NCI-H1436 treated with DMSO at 0.1 percent for 48 hours (cell line): ENCODE measurements at places on chromosomes 1 and 21.

DNA sequence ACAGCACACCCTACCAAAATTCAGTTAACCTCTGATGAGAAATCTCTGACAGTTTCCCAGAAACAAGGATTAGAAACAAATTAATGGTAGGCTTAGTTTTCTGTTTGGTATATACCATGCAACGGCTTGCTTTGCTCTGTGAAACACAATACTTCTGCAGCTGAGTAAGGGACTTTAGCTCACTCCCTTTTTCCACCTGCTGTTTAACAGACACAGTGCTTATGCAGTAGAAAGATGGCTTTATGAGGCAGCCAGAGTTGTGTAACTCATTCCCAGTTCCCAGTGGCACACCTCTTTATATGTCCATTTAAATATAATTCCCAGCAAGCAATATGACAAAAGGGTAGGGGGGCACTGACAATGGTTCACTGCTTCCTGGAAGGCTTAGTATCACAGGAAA, 124.0 kb downstream of the PIGK start:
- DNase-seq, result no peak

DNA sequence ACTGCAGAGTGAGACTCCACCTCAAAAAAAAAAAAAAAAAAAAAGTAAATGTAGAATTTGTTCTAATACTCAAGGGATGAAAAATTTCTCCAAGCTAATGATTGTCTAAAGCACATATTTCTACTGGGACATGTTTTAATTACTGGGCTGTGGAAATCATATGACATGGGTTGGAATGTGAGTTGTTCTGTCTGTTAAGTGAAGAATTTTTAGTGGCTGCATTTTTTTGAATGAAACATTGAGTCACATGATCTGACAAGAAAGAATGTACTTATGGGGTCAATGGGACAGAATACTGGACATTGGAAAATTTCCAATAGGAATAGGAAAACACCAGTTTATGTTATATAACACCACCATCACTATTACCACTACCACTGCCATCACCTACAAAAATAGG, 123.8 kb upstream of the IVNS1ABP start:
- DNase-seq, result no peak

GRCh38 chr21:42187976-42188653, 30.8 kb upstream of the ABCG1 start:
- DNase-seq, result no peak

GRCh38 chr1:191453487-191453886, 704.8 kb upstream of the RGS18 start:
- DNase-seq, result no peak

DNA sequence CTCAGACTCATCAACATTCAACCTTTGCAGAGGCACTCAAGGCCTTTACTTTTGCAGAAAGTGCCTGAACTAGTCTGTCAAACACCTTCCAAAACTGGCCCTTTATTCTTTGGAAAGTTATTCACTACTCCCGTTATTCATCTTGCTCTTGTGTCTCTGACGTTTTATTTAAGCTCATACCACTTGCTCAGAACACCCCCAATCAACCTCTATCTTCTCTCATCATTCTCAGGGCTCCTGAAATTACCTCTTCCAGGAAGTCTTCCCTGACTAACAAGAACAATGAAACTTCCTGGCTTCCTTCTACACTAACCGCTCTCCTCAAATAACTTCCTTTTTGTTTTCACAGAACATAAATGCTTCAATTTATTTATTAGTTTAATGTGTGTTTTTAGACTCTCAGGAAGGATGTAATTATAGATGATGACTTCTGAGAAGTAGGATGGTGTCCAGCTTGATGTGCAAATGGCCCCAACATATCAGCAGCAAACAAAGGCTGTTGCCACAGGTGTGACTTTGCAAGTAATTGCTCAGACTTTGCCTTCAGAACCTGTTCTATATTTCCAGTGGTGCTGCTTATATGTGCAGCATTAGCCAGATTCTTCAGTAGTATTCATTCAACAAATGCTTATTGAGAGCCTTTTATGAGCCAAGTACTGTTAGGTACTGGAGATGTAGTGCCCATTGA, 22.8 kb upstream of the BATF3 start:
- no peak for DNase-seq

DNA sequence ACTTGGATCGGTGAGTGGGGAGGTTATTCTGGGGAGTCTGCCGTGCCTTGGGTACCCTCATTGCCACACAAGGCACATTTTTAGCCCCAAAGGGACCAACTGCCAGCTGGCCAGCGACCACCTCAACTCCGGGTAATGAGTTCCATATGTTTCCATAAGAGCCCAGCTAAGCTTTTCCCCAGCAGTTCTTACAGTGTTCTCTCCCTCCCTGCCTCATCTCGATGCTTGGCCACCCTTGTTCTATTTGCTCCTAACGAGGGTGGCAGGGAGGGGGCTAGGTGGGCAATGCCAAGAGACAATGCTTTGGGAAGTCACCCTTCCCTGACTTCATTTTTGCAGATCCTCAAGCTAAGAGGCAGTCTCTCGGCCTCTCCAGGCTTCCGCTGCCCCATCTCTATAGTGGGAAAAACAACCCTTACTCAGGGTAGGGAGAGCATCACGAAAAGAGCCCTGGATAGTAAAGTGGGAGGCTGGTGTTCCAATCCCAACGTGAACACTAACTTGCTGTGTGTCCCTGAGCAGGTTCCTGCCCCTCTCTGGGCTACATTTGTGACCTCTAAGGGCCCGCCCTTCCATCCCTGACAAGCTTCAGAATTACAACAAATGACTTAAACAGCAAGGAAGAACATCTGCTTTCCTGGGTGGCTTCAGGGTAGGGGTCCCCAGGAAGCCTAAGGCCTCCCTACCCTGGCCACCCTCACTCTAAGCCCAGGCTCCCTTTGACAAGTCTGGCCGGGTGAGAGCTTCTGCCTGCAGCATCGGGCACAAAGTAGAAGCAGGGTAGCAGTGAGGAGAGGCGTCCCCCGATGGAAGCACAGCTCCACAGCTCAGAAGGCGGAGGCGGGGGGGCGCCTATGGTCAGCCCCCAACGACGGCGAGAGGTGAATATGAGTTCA, 5.8 kb downstream of the ID3 start:
- no peak for DNase-seq

DNA sequence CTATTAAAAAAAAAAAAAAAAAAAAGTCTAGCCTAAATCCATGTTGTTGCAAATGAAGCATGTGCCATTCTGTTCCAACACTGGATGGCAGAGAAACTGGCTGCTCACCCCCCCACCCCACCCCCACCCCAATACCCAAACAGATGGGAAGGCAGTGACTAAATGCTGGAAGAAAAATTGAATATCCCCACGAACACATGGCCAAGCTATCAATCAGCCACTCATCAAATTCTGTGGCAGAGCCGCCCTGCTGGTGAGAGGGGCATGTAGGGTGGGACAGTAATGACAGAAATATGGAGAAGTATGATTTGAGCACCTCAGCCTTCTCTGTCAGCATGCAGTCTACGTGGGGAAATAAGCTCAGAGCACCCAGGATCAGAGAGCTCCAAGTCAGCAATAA, 34.1 kb downstream of the OPTC start:
- DNase-seq, result no peak
